ENCODE measurements at places on chromosomes 1 and 21.
A peak's percentile ranks its signal among the peaks of the same experiment; 100 is the strongest.

- no peak for DNase-seq
Measured at GRCh38 chr1:184310157-184310819, 76.5 kb upstream of the C1orf21 start.

- DNase-seq = no peak
Measured at GRCh38 chr1:112722601-112723510, 7.7 kb upstream of the PPM1J start.

- no peak for DNase-seq
Measured at GRCh38 chr1:31523012-31523411, 53.3 kb upstream of the TINAGL1 start.

DNA sequence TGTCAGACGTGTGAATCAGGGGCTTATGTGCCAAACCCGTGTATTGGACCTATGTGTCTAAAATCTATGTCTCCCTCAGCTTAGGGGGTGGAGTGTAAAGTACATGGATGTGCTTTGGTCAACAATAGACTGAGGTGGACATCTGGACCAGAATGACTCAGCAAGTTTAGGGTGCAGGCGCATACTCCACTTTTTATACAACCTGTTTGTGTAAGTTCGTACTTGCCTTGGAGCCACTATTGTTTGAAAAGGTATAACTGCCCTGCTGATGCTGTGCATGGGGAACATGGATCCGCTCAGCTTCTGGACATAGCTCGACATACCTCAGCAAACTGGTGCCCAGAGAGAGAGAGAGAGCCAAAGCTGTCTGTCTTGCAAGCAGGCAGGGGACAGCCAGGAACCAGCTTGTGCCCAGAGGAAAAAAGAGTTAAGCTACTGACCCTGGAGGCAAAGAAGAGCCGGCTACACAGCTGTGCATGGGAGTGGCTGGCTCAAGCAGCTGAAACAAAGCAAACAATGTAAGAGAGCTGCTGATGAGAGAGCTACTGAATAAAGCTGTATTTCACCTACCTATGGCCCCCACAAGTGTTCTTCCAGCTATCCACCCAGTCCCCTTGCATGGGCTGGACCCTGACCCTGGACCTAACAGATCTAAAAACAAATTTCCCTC is 41.2 kb downstream of the GJA5 start:
- no peak for DNase-seq

DNA sequence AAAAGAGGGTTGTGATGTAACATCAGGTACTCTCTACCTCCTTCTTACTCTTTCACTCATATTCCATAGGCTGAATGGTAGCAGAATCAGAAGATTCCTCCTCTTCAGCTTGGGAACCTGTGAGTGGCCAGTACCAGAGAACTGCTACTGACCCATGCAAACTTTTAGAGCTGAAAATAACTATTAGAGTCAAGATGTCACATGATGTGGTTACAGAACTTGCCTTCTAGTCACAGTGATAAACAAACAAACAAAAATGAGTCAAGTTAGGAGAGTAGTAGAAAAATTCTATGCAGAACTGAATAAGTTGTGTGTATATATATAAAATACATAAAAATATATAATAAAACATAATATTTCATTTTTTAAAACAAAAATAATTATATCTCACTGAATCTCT is 47.6 kb upstream of the RGS1 start:
- DNase-seq = no peak

- DNase-seq = no peak
Measured at GRCh38 chr21:40685141-40685540, 161.8 kb downstream of the DSCAM start.

DNA sequence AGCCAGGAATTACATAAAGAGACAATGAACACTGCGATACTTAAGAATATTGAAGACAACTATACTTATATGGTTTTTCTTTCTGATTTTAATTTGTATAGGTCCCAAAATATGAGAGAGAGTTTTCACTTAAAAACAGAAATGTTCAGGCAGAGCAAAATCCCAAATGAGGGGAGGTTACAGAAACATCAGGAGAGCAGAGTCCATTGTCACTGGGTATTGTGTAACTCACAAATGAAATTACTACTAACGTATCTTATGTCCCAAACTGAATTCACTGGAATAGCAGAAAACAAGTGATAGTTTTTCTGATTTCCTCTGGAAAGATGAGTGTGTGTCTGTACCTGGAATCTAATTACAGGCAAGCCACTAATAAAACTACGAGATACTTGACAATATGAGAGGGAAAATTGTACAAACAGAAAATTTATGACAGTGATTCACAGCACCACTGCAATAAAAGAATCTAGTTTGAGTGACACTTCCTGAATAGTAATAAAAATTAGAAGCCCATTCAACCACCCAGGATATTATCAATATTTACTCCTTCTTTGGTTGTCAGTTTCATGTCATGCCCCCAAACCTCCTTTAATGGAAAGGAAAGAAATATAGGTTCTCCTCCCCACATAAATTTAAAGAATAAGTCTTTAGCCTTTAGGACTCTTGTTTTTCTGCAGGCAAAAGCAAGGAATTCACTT is 522.6 kb downstream of the ADGRL2 start:
- no peak for DNase-seq

- no peak for DNase-seq
Measured at GRCh38 chr21:33394260-33394659, 9.0 kb upstream of the IFNGR2 start.

GRCh38 chr21:25412100-25412499 is 195.2 kb downstream of the MRPL39 start:
- no peak for DNase-seq

GRCh38 chr1:211639475-211640300 is 35.7 kb downstream of the NEK2 start:
- no peak for DNase-seq

DNA sequence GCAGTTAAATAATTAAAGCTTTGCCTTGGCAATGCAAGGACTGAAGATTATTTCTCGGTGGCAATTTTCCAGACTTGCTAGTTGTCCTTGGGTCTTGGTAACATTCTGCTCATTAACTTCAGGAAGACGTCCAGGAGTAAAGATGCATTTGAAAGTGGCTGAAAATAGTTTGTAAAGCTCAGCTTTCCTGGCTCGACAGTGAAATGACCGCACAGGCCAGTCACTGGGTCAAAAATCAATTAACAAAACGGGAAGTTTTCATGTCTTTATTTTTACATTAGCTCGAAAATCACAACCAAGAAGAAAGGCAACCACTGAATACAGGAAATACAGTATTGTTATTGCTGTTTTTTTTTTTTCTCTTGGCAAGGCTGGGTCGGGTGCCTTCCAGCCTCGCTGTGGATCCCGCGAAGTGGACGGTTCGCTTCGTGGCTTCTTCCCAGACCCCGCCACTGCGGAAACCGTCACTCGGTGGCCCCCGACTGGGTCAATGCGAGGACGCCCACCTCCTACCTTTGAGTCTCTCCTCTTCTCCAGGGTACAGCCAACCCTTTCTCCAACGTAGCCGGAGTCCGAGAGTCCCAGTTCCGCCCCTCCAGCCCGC is 479 bp upstream of the SNX7 start:
- no peak for DNase-seq

- no peak for DNase-seq
Measured at GRCh38 chr1:236753964-236754363, 41.1 kb upstream of the MTR start.

GRCh38 chr1:229716069-229716468 is 90.0 kb downstream of the URB2 start:
- DNase-seq = no peak

DNA sequence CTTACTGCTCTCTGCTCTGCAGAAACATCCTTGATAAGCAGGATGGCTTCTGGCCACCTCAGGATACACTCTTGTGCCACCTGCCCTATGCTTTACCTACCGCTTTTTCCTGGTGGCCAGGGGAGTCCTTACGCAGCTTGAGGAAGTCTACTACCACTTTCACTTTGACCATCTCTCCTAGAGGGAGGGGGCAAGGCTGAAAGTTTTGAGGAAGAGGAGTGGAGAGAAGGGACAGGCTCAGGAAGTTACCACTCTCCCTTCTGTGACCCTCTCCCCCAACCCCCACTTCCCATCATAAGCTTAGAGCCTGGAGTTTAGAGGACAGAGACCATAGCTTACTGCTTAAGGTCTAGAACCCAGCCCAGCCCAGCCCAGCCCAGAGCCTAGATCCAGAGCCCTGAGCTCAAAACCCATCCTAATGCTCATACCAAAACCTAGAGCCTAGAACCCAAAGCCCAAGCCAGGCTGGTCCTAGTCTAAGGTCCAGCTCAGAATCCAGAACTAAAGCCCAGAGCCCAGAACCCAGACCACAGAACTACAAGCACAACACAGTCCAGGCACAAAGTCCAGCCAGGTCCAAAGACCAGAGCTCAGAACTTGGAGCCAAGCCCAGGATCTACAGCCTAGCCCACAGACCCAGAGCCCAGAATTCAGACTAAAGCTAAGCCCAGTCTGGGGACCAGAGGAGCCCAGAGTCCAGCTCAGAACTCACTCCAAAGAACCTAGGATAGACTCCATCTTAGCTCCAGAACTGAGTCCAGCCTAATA is 18.0 kb upstream of the MFSD2A start:
- DNase-seq = no peak

DNA sequence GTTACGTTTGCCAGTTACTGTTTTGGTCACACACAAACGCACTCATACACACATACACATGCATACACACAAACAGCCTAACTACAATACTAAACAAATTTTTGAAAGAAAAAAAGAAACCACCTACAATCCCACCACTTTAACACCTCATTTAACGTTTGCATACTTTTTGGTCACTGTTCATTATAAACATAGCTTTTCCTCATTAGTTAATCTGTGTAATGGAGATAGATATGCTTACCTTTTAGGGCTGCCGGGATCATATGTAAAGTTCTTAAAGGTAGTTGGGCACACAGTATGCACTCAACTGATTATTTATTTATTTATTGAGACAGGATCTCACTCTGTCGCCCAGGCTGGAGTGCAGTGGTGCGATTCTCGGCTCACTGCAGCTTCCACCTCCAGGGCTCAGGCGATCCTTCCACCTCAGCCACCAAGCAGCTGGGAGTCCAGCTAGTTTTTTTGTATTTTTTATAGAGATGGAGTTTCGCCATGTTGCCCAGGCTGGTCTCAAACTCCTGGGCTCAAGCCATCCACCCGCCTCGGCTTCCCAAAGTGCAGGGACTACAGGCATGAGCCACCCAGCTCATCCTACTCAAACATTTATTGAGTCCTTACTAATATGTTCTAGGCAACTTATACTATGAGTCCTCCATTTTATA is 677 bp upstream of the BCL10 start:
- no peak for DNase-seq

- no peak for DNase-seq
Measured at GRCh38 chr1:48190881-48191280, 31.6 kb upstream of the SLC5A9 start.

GRCh38 chr1:228794173-228794572 is 58.9 kb downstream of the RHOU start:
- DNase-seq = peak; percentile 54

- DNase-seq = no peak
Measured at GRCh38 chr1:98382586-98382985, 278.9 kb upstream of the SNX7 start.

- DNase-seq = no peak
Measured at GRCh38 chr1:209400351-209401220, 182.9 kb upstream of the CAMK1G start.
